Cerebellum (tissue), 4 donors: ENCODE measurements at places on chromosomes 11 and 22. TPM values are rescaled to one million over a fixed set of nuclear protein-coding genes. Genes with fewer than 3 reads are reported as not detected.

DNA sequence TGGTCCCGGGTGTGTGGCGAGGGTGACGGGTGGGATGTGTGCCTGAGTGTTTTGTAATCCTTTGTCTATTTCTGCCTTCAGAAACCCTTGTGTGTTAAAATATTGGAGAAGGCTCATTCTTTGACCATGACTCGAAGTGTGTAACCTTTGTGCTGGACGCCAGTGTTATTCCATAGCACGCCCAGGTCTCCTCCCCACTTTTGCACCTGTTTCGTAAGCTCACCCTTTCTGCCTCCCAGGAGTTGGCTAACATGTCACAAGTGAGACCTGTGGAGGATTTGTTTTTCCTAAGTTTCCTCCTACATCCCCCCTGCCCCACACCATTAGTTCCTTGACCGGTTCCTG is 382 bp downstream of the C11orf54 start:
- DNase-seq, result peak; percentile 61

DNA sequence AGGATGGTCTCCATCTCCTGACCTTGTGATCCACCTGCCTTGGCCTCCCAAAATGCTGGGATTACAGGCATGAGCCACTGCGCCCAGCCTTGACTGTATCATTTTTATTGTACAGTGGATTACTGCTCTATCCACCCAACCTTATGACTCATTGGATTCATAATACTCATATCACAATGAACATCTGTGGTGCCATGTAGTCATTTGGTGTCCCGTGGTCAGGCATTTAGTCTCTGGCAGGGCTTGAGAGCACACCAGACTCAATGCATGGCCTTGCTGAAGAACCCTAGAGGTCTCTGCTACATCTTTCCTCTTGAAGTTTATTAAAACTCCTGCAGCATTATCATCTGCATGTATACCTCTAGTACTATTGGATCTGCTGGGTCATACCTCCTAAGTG is 98.0 kb upstream of the LDLRAD3 start:
- DNase-seq, result no peak

DNA sequence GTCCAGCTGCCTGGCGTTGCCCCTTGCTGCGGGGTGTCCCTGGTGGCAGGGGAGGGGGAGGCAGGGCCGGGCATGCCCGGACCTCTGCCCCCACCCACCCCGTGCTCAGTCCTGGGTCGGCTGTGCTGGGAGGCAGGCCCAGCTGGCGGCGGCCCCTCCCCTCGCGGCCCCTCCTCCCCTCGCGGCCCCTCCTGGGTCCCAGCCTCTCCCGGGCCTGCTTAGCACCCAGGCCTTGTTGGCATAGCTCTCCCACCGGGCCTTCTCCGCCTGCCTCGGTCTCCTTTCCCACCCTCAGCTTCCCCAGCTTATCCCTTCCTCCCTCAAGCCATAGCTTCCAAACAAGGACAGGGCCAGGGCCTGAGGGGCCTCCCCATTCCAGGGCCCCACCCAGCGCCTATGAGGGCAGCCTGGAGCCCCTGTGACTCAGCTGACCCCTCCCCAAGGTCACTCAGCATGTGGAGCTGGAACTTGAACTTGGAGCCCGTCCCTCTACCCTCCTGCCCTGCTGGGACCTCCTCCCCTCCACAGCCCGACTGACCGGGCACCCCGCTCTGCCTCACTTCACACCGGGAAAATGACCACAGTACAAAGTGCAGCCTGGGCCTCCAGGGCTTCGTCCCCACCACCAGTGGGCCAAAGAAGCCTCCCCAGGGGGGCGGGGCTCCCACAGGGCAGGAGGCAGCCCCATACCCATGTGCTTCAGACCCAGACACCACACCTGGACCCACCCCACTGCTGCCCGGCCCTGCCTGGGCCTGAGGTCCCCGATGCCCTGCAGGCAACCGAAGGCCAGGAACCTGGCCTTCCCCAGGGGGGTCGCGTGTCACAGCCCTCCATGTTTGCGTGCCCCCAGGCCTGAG is 1.2 kb downstream of the EPS8L2 start:
- no peak for DNase-seq

- no peak for DNase-seq
Observed at GRCh38 chr11:125939081-125939521, 6.7 kb upstream of the VSIG10L2 start.

DNA sequence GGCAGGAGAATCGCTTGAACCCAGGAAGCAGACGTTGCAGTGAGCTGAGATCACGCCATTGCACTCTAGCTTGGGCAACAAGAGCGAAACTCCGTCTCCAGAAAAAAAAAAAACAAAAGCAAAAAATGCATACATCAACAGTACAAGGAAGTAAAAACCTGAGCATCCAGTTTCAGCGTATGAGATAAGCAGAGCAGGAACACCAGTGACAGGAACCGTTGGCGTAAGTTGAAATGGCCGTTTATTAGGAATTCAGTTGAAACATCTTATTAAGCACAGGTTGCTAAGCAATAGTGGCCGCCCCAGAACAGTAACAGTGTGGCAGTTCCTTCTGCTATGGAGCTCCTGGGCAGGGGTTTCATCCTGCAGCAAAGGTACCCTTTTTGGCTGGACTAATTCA is 4.0 kb upstream of the L3MBTL2 start:
- no peak for DNase-seq

DNA sequence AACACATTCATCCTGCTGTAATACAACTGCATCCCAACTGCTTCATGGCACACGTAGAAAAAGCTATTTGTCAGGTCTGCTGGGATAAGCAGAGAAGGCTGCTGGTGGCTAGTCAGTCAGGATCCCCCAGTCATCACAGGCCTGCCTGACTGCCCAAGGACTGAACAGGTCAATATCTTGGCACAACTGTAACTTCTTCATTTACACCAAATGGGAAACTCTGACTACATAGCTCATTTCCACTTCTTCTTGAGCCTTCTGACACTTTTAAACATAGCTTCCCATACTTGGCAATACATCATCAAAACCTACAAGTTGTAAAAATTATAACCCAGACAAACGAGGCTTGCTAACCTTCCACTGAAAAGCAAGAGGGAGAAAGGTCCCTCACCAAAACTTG is 2.8 kb downstream of the TMEM9B start:
- no peak for DNase-seq

DNA sequence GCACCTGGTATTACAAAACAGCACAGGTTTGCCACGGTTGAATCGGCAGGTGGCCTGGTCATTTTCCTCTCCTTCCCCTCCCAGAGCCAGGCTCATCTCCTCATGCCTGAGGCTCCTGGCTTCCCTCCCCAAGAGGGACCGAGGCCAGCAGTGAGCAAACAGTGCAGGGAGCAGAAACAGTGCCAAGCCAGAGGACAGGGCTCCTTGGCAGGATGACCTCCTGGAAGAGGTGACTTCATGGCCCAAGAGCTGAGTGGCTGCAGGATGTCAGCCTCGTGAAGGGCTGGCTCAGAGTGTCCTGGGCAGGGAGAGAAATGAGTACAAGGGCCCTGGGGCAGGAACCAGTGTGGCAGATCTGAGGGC is 22.8 kb upstream of the PPFIA1 start:
- DNase-seq, result peak; percentile 82

DNA sequence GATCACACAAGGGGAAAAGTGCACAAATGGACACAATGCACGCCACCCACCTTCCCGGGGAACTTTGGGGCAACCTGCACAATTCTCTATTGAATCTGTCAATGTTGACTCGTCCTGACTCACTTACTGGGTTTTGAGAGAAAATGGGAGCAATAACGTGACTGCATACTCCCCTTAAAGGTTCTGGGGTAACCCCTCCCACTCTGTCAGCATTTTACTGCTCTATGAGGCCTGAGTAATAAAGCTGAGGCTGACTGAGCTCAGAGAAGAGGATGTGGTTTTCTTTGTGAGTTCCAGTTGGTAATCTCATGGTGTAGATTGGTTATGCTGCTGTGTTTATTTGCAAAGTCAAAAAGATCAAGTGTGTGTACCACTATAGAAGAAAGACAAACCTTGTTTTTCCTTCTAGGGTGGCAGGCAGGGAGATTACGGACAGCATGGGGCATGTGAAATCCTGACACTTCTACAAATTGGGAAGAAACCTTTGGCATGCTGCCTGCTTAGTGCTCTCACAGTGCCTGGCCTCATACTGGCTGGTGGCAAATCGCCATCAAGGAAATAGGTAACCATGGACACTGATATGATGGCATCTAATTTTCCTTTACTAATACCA is 16.1 kb upstream of the APOA1 start:
- peak; percentile 44 for DNase-seq

DNA sequence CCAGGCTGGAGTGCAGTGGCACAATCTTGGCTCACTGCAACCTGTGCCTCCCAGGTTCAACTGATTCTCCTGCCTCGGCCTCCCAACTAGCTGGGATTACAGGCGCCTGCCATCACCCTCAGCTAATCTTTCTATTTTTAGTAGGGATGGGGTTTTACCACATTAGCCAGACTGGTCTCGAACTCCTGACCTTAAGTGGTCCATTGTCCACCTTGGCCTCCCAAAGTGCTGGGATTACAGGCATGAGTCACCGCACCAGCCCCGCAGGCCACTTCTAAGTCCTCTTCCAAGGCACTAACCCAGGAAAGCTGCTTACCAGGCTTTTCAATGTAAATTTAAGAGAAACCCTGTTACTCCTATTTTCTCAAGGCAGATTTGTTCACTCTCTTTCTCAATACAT is 50.4 kb downstream of the DENND5A start:
- no peak for DNase-seq

GRCh38 chr11:1576825-1577224 is 4.8 kb upstream of the DUSP8 start:
- DNase-seq, result no peak

GRCh38 chr22:46511151-46512038 is 26.0 kb downstream of the CELSR1 start:
- DNase-seq, result no peak

DNA sequence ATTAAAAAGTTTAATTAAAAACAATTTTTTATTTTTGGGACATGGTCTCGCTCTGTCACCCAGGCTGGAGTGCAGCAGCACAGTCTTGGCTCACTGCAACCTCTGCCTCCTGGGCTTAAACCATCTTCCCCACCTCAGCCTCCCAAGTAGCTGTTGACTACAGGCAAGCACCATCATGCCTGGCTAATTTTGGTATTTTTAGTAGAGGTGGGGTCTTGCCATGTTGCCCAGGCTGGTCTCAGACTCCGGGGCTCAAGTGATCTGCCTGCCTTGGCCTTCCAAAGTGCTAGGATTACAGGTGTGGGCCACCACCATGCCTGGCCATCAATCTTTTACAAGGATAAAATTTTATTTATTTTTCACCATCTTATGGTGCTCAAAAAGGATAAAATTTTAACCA is 43.3 kb upstream of the PHOX2A start:
- DNase-seq, result no peak

GRCh38 chr11:3169255-3170043 is 4.3 kb upstream of the OSBPL5 start:
- no peak for DNase-seq

GRCh38 chr11:86021377-86021776 is 47.5 kb downstream of the PICALM start:
- DNase-seq, result no peak

DNA sequence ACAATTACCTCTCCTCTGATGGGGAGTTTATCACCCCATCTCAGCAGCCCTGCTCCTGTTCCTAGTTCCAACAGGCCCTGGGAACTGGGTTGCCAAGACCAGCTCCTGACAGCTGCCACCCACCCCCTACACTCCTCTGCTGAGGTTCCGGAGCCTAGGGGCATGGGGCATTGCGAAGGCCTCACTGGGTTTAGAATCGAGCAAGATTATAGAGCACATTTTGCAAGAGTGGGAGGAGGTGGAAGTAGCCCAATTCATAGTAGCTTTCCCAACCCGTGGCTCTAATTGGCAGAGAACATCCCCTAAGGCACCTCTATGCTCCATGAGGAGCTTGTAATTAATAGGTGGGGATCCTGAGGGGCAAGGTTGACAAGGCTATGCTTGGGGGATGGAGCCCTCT is 23.0 kb downstream of the MYEOV start:
- DNase-seq, result no peak

- DNase-seq, result no peak
Observed at GRCh38 chr11:32902089-32902665, 9.6 kb downstream of the QSER1 start.

GRCh38 chr11:44761551-44761961 is 34.8 kb downstream of the TSPAN18 start:
- no peak for DNase-seq

DNA sequence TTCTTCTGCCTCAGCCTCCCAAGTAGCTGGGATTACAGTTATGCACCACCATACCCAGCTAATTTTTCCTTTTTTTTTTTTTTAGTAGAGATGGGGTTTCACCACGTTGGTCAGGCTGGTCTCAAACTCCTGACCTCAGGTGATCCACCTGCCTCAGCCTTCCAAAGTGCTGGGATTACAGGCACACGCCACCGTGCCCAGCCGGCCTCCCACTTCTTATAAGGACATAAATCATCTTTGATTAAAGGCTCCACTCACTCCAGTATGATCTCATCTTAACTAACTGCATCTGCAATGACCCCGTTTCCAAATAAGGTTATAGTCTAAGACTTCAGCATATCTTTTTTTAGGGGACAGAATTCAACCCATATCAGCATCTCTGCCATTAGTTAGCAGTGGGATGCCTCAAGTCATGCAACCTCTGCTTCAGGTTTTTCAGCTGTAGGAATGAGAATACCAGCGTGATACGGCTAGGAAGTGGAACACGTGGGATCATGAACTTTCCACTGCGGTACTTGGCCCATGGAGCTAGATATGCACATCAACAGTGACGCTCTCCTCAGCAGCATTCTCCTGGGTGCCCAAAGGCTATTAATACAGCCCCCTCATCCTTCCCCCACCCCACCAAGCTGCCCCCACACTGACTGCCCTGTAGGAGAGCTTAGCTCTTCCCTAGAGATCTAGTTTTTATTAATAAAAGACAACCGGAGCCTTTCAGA is 41.4 kb downstream of the MCHR1 start:
- no peak for DNase-seq

- no peak for DNase-seq
Observed at GRCh38 chr22:37063431-37064420, 12.2 kb downstream of the KCTD17 start.

DNA sequence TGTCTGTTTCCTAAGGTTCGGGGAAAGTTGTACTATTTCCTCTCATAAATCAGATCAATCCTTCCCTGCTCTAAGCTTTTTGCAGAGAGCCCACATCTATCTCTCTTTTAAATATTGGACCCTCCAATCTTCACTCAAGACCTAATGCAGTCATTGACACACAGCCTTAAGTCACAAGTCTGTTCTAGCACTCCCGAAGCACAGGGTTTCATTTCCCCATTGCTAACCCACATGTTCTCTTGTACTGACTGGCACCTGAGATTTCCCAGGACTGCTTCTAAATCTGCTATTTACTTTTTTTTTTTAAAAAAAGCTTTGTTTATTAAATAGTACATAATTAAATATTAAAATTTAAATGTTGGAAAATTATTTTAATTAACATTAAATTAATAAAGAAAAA is 674.7 kb downstream of the TBC1D22A start:
- no peak for DNase-seq

GRCh38 chr11:73271936-73272679 is at the start of gene P2RY6:
P2RY6 (plus strand) TSS chr11:73272338; CDS start chr11:73296519, 24,181 bp downstream.
- DNase-seq, result no peak

Gene C22orf42
- total RNA-seq, result 1.6 TPM

Gene BLID
- total RNA-seq, result 7.5 TPM

Gene YPEL1
- 38.7 TPM for total RNA-seq

Gene SEPTIN3
- 126 TPM for total RNA-seq

Gene CDC42EP1
- 2.6 TPM for total RNA-seq

Gene CLCF1
- 0.27 TPM for total RNA-seq

Gene NXPE4
- not detected for total RNA-seq

Gene ACR
- total RNA-seq, result not detected
